HS-27A (cell line): ENCODE measurements at places on chromosomes 1 and 21.

- DNase-seq = no peak
Observed at GRCh38 chr1:118488787-118489186, 303.8 kb upstream of the SPAG17 start.

DNA sequence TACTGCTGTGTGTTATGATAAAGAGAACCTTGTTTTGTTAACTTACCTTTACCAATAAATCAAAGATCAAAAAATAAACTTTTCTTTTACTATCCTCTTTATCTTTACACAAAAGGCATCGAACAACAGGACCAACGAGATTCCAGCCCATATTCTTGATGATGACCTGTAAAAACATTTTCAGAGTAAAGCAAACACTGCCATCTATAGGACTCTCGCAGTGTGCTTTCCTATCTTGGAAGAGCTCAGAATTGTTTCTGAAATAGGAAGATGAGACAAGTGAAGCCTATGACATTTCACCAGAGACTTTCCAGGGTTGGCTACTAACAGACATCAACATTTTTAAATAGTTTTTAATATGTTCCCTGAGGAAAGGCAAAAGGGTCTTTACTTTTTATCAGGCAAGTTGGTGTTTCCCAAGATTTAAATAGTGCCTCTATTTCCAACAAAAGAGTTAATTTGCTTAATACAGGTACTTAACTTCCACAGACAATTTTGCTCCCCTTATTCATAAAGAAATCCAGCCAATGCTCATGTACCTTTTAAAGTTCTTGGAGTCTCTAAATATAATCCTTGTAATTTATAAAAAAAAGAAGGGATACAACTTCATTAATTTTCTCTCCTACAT, 7.3 kb downstream of the GLMN start:
- DNase-seq = no peak

DNA sequence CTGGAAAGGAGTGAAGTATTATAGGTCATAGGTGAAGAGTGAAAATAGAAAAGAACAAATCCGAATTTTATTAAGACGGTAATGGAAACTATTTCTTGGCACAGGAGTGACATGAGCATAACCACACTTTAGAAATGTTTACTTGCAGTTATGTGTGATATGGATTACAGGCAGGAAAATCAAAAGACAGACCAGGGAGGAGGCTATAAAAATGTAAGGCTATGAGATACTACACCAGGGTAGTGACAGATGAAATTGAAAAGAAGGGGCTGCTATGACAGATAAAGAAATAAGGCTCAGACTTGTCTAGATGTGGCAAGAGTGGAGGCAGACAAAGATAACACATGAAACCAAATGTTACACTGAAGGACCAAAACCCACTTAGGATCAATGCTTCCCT, 31.7 kb downstream of the GPATCH2 start:
- no peak for DNase-seq

DNA sequence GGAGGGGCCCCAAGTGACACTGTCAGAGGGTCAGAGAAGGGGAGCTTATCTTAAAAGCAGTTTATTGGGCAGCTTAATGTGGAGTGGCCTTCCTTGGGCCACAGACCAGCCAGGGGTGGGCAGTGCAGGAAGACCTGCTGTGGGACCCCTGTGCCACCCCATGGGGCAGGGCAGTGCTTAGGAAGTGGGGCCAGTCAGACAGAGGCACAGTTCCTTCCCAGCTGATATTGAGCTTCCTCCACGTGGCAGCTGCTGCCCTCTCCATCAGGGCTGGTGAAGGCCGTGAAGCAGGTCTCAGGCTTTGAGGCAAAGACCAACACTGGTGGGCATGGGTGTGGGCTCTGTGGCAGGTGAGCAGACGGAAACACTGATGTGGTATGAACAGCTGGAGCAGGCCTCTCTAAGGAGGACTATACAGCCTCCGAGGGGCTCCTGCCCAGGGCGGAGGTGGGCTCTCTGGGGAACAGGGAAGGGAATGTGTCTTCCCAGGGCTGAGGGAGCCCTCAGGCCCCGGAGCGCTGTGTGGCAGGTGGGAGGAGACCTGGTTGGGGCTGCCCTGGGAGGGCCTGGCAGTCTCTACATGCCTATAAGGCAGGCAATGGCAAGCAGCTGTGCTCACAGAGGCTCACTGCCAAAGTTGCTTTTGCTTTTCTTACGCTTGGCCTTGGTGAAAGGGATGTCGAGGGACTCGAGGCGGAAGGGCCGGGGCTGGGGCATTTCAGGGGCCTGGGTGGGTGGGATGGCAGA, 3.0 kb upstream of the DDOST start:
- no peak for DNase-seq

DNA sequence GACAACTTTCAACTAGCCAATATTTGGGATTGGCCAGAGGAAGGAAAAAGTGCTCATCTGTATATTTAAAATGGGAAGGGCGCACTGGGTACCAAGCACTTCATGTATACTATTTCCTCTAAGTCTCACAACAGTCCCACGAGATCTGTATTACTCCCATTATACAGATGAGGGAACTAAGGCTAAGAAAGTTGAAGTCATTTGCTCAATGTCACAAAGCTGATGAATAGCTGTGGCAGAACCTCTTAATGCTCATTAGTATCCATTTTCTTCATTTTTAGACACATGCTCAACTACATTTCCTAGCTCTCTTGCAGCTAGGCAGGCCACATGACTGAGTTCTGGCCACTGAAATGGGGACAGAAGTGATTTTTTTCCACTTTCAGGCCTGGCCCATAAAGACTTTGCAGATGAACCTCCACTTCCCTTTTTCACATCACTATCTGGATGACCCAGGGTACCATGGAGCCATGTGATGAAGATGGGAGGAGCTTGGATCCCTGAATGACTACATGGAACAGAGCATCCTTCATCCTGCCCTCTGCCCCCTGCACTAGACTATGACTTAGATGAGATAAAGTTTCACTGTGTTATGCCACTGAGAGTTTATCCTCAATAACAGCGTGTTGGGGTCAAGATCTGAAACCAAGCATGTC, 31.8 kb downstream of the ATF3 start:
- DNase-seq = no peak

DNA sequence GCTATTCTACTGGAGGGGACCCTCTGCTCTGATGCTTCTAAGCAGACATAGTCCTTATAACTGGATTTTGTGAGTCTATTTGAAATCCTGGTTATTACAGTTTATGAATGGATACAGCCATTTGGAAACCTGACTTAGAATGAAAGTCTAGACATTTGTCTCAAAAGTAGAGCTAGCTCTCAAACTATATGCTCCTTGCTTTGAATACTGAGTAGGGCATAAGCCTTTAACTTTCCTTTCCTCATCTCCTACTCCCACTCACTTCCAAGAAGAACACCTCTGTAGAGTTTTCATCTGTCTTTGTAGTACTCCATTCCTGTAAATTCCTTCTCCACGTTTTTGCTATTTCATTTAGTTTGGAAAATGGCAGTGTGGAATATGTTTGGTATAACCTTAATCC, 9.0 kb upstream of the ARID1A start:
- DNase-seq = no peak

DNA sequence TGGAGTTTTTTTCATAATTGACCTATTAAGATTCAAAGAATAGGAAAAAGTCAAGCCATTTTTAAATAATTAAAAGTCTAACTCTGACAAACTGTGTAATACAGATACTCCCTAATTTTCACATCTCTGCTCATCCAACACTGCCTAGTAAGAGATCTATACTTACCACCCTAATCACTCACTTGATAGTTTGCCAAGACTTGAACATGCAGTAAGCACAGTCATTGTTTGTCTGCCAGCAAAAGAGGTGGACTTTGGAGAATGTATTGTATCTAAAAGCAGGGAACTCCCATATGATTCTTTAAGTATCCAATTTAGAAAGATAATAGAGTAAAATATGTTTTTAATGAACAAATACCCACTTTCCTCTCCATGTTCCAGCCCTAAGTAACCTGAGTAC, 15.5 kb downstream of the TMEM59 start:
- DNase-seq = no peak

DNA sequence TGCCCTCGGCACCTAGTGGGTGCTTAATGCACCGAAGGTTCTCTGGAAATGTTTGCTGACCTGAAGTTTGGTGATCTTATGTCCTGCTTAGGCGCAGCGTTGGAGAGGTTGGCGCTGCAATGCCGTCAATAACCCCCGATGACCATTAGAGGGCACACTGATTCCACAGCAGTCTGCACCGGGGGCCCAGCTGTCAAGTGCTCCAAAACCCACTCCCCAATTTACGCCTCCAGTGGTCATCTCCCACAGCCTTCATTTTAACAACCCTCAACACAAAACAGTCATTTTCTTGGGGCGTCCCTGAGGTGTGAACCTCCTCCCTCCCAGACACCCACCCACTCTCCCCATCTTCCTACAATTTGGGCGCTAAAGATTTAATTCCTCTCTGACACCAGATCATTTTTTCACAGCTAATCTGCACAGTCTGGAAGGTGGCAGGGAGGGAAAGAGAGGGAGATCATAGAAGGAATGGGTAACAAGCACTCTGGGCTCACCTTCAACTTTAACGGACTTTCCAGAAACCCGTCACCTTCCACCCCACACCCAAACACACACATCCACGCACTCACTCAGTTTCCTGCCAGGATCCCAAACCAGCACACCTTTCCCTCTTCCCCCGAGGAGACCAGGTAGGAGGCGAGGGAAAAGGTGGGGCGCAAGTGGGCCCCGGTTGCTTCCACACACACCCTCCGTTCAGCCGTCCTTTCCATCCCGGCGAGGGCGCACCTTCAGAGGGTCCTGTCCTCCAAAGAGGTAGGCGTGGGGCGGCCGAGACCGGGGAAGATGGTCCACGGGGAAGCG, 570 bp upstream of the NPR1 start:
- DNase-seq = no peak

DNA sequence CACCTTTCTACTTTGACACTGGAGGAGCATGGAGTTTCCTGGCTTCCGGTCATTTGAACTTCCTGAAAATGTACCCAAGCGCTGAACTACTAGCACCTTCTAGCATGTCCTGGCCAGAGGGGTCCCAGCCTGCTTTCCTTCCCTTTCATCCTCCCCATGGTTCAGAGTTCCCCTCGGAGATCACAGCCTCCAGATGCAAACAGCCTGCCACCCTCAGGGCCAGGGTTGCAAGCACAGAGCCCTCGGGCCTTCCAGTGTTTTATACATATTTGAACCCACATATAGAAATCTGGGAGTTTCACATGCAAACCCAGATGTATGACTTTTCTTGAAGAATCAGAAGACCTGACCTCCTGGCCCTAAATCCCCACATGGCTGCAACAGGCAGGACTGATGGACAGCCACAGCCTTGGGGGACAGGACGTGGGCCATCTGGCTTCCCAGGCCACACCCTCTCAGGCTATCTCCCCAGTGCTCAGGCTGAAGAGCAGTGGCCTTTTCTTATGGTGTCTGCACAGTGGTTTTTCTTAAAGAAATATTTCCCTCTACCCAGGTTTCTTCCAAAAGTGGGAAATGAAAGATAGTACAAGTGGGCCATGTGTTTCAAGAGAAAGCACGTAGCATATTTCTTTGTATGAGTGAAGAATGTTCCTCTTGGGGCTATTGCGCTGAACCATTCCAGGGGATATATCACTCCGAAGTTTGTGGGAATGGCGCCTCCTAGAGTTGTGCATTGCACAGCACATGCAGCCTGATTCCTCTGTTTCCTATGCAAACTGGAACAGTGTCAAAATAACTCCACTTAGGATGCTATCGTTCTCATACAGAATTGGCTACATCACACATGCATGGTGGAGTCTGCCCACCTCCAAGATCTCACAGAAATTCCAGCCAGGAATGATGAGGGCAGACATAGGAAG, 232.0 kb upstream of the VAMP3 start:
- no peak for DNase-seq

DNA sequence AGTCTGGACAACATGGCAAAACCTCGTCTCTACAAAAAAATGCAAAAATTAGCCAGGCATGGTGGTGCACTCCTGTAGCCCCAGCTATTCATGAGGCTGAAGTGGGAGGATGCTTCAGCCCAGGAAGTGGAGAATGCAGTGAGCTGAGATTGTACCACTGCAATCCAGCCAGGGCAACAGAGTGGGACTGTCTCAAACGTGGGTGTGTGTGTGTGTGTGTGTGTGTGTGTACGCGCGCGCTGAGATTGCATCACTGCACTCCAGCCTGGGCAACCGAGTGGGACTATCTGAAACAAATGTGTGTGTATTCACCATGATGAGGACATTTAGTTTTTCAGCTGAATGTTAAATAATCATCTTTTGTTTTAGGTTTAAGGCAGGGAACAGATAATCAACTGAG, 21.1 kb downstream of the USP1 start:
- DNase-seq = no peak

DNA sequence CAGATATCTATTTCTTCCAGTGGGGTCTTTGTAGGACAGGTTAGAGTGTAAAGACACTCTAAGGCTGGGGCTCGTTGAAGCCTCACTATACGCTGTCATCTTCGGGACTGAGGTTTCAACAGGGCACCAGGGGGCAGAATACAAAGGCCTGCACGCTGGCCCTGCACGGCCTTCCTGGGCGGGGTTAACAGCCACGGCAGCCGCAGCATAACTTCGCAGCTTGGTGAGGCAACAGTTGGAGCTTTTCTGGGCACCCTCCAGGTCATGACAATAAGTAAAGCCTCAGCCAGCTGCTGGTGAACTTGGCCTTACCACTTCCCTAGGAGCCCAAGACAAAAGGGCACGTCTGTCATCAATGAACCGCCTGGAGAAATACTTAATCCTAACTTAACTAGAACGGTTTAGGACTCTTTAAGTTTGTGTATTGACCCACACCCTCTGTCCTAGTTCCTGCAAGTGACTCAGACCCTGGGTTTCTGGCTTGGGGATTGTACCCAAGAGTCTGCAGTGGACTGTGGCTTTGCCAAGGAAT, 2.3 kb upstream of the RUNX1 start:
- DNase-seq = peak; percentile 51

DNA sequence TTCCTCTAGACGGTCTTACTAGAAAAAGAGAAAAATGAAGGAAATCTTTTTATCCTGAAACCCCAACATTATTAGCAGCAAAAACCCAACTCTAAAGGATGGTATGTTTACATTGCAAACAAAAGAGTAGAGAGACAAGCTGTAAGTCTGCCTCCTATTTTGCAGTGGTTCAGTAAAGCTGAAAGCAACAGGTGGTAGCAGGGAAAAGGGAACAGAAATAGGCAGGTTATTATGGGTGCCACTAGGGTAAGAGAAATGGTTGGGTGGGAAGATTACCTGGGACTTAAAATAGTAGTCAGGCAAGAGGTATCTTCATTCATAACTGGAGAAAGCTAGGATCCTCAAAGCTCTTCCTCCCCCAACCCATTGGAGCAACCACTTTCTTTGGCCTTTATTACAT, 13.7 kb downstream of the CLSPN start:
- no peak for DNase-seq

DNA sequence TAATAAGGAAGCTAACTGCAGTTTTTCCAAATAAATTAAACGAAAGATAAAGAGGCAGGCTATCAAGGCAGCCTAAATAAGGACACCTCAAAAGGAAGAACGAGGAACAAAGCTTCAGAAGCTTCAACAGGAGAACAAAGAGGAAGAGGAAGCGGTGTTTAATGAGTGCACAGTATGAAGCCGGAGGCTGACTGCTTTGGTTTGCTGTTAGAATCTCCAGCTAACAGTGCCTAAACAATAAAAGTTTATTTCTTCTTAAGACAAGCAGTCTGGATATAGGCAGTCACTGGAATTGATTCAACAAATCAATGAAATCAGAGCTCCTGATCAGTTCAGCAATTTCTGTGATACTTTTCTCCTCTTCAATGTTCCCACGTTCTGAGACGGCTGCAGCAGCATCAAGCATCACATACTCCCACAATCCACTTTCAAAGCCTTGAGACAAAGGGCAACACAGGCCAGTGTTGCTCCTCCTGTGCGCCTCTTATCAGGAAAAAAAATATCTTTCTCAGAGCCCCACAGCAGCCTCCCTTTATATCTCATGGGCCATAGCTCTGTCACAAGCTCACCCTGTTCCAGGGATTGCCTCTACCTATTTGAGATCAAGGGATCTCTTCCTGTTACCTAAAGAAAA, 365.6 kb upstream of the ST6GALNAC5 start:
- no peak for DNase-seq
